OCI-M1 (cell line): ENCODE measurements at places on chromosomes 7 and 10.

DNA sequence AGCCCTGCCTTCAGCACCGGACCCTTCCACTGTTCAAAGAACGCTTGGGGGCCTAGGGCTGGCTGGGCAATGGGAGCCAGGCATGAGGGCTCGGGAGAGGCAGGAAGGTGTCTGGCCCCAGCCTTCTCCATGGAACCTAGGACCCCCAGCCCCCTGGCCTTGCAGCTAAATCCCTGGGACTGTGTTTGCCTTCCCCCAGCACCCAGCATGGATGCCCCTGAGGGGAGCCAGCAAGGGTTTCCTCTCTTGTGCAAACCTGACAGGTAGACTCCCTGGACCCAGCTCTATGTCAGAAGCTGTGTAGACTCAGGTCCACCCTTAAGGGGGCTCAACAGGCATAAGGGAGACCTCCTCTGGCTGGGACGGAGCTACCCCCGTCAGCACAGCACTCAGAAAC, 288.0 kb downstream of the GRID1 start:
- no peak for DNase-seq

GRCh38 chr7:18771834-18772566, 276.5 kb downstream of the HDAC9 start:
- DNase-seq = no peak

- no peak for DNase-seq
Measured at GRCh38 chr7:72435366-72435765, 23.2 kb upstream of the CALN1 start.

DNA sequence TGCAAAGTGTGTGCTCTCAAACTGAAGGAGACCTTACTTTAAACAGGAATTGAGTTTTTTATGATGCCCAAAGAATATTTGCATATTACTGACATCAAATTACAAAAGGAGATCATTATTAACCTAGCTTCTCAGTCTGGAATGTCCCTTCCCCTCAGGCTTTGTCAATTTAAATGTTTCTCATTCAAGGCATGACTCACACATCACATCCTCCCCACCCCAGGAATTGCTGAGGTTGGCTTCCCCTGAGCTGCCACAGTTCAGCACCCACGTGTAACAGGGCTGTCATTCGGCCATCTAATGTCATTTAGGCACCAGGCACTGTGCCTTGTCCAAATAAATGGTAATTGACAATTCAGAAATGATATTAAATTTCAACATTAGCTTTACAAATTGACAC, 305.9 kb upstream of the MGMT start:
- peak; percentile 2 for DNase-seq

DNA sequence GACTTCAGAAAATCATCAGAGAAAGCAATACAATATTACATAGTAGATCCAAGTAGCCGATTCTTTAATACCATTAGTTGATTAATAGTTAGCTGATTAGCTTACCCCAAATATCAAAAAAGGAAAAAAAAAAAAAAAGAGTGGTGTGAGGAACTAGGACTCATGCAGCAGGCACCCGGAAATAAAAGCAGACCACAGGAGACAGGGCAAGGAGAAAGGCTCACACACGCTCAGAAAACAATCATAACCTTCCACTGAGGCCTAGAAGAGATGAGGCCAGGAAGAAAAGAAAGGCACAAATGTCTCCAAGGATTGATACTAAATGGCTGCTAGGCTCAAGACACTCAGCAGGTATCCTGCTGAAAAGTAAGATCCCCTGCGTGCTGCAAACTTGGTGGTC, 25.9 kb downstream of the TRDMT1 start:
- peak; percentile 59 for DNase-seq

DNA sequence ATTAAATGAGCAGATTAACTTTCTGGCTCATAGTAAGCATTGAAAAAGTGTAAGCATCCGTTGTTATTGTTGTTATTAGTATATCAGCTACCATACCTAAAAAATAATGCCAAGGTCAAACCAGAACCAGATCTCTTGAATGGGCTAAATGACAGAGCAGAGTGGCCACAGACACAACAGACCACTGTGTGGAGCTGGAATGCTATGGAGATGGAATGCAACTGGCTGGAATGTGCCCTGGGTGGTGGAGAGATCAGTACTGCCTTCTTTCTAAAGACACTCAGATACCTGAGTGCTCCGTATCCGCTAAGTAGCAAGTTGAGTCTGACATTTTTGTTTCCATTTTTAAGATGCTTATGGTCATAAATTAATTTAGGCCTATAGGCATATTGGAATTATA, 20.5 kb upstream of the DNAJB12 start:
- DNase-seq = no peak

DNA sequence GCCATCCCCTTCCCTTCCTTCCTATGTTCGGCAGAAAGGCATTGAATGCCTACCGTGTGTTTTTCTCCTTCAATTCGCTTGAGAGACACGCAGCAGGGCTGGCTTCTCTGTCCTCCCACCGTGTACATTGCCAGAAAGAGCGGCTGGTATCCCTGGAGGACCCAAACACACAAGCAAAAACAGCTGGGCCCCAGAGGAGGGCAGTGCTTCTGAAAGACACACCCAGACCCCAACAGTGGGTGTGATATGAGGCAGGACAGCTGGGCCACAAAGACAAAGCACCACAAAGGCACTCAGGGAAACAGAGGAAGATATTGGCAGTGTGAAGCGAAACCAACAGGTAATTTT, 133.1 kb upstream of the SH2B2 start:
- DNase-seq = no peak

DNA sequence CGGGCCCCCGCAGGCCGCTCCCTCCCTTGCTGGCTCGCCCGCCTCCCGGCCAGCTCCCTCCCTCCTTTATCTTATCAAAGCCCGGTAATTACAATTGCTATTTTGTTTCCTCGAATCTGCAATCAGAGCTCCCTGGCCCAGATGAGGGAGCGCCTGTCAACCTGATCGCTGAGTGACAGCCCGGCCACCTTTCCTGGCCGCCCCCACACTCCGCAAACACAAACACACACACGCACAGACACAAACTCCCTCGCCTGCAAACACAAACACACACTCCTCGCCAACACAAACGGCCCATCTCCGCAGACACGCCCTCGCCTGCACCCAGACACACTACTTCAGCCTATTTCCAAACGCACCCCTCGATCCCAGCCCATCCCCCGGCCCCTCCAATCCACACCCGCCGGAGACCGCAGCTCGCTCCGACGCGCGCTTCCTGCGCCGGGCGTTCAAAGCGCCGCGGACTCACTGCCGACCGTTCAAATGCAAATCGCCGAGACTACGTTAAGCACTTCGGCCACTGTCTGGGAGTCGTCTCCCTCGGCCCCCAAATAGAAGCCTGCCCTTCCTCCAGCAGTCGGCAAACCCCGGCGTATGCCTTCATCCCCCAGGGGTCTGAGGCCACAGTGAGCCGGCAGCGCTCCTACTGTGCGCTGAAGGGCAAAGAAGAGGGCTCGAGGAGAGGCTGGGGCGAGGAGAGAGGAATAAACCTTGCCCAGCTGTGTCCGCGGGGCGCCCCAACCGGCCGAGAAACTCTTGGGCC, 3.0 kb upstream of the FGF8 start:
- no peak for DNase-seq

- DNase-seq = no peak
Measured at GRCh38 chr7:38842746-38843145, 66.2 kb downstream of the VPS41 start.
